ENCODE measurements at places on chromosomes 1 and 21.

- DNase-seq = no peak
Measured at GRCh38 chr1:100969327-100969726, 56.3 kb downstream of the DPH5 start.

DNA sequence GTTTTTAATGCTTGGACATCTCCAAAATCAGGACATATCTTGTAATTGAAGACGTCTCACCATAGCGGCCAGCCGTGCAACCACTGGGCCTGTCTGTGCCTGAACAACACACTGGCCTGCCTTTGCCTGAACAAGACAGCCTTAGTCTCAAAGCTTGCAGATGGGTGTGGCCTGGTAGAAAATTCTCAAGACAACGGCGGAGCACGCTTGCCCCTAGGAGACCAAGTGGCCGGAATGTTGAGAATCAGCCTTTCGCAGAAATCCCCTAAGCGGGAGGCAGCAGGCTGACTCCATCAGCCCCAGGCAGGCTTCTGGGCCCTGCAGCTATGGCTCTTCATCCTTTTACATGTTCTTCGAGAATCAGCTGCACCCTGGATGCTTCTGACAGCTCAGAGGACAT, 98.0 kb upstream of the C1orf174 start:
- no peak for DNase-seq

DNA sequence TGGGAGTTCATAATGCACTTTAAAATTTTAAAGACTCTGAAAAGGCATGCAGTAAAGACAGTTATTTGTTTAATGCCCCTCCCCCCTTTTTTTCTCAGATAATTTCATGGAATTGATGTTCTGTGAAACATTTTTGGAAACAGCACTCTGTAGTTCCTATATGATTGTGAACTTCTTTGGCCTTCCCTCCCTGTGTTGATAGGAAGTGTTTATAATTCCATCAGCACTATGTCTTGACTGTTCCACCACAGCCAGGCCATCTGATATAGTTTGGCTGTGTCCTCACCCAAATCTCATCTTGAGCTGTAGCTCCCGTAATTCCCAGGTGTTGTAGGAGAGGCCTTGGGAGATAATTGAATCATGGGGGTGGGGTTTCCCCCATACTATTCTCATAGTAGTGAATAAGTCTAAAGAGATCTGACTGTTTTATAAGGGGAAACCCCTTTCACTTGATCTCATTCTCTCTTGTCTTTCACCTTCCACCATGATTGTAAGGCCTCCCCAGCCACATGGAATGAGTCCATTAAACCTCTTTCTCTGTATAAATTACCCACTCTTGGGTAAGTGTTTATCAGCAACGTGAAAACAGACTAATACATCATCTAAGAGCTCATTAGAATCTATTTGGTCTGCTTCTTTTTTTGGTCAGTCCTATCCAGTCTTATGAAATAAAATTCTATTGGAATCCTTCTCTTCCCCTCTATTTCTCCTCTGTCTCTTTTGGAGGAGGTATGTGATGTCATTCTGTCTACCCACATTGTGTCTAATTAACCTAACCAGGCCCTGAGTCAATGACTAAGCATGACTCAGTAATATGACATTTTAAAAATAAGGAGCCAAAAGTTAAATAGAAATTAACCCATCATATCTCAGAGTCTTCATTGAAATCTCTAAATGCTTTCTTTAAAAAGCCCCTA, 8.9 kb downstream of the CCDC185 start:
- DNase-seq = peak; percentile 30

DNA sequence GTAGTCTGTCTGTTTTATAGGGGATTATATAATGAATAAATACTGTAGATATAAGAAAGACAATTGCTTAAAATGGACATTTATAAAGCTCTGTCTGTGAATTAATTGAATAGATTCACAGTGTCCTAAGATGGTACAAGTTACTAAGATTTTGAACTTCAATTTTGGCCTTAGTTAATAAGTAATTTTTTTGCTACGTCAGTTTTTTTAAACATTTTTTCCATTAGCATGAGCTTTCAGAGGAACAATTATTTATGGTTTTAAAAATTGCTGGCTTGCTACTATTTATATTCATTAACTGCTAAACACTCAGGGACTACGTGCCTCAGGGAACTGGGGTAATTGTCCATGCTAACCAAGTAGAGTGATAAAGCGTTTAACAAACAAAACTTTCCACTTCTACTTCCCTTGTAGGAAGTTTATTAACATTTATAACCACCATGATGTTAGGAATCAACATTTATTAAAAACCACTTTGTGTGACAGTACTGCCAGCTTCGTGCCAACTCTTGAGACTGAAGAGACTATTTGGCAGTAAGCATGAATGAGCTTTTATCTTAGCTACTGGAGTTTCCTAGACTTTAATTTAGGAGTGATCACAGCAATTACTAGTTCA, 65.4 kb upstream of the PTGS2 start:
- DNase-seq = no peak

- DNase-seq = no peak
Measured at GRCh38 chr1:203888807-203889251, 27.4 kb downstream of the SNRPE start.

GRCh38 chr1:97743129-97743528, 177.7 kb downstream of the DPYD start:
- no peak for DNase-seq

DNA sequence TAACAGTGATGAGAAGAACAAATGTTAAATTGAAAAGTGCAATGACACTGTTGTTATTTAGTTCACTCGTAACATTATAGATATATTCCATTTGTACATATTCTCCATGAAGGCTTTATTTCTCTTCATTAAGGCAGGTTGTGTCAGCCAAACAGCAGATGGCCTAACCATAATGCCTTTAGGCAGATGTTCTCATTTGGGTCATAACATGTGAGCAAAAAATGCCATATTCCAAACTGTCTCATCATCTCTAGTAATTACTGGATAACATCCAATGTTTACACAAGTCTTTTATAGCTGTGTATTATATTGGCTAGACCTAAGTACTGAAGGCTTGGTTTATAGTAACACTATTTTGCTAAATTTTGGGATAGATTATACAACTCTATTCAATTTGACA, 87.2 kb upstream of the CHODL start:
- no peak for DNase-seq

DNA sequence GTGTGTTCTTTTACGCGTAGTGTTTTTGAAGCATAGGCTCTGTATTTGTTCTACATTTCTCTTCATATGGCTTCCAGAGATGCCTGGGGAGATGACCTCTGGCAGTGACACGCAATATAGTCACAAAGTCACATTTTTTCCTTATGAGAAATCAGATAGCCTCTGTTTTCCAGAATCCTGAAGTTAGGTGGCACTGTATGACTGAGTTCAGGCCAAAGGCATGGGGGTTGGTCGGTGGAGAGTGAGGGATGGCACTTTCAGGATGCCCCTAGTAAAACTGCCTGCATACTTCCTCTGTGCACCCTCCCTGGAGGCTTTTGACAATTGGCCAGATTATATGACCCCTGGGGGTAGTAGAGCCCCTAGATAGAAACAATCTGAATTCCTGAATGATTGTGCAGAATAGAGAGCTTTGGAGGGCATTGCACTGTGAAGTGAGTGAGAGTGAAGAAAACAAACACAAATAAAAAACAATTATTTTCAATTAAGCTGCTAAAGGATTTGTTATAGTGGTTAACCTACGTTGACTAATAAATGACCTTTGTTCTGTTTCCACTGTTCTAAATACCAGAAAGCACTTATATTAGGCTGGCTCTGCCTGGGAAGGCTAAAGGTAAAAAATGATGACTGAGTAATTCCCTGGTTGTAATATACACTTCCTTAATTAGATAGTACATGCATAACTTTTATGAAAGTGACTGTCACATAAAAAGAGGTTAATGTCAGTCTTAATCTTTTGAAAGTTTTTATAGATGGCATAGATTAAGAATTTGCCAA, 1660.8 kb downstream of the PLA2G4A start:
- DNase-seq = no peak

- DNase-seq = no peak
Measured at GRCh38 chr1:85544689-85545215, 35.8 kb upstream of the CCN1 start.

- no peak for DNase-seq
Measured at GRCh38 chr21:35683664-35684304, 376.5 kb downstream of the SETD4 start.

Data from activated T-cell treated with anti-CD3 and anti-CD28 coated beads, Interleukin-2, amount 50 U/mL, for 24 hours (primary cell).